ENCODE measurements at places on chromosomes 4 and X.

DNA sequence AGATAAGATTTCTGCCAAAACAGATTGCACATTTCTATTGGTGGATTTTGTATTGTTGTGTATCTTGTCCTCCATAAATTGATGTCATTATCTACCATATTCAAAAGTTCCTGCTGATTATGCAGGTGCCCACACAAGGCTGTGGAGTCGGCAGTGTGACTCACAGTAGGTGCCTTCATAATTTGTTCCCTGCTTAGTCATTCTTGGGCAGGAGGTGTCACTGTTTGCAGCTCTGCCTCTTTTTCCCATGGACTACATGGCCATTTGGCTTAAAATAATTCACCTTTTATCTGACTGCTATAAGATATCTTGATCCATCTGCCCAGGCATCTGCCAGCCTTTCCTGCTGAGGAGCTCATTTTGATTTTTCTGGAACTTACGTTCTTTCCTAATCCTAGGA, 33.6 kb upstream of the ENPEP start:
- DNase-seq, result no peak

DNA sequence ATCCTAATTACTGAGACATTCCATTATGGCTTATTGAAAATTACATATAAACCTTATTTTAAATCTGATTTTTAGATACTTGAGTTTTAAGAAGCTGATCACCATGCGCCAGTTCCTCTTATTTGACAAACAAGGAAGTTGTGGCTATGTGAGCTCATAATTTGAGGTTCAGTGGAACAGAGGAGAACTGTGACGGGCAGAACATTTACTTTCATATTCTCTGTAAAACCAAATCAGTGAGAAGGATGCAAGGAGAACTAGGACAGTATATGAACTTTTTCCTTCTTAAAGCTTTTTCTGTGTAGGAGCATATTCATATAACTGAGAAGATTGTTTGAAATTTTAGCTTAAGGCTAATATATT, 25.3 kb downstream of the STIM2 start:
- DNase-seq, result no peak

- no peak for DNase-seq
Observed at GRCh38 chr4:56575820-56576429, 70.3 kb downstream of the ARL9 start.

DNA sequence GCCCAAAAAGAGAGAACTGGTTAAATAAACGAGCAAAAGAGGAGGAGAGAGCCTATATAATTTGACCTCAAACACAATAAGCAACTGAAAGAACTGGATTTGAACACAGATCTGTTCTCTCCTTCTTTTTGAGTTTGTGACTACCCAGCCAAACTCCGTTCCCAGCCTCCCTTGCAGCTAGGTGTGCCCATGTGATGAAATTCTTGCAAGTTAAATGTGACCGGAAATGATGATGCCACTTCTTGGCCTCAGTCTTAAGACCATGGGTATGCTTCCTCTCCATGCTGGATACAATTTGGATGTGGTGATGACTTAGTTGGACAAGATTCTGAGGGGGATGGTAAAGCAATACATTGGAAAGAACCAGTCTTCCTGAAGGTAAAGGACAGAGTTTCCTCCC, 204.1 kb downstream of the PTTG2 start:
- no peak for DNase-seq

GRCh38 chrX:43978226-43978625, 5.0 kb upstream of the NDP start:
- no peak for DNase-seq

- DNase-seq, result no peak
Observed at GRCh38 chr4:7503559-7504249, 69.0 kb upstream of the PSAPL1 start.

- DNase-seq, result no peak
Observed at GRCh38 chr4:166400270-166400894, 527.3 kb downstream of the TLL1 start.

GRCh38 chr4:20319825-20320612, 68.3 kb downstream of the SLIT2 start:
- DNase-seq, result no peak

DNA sequence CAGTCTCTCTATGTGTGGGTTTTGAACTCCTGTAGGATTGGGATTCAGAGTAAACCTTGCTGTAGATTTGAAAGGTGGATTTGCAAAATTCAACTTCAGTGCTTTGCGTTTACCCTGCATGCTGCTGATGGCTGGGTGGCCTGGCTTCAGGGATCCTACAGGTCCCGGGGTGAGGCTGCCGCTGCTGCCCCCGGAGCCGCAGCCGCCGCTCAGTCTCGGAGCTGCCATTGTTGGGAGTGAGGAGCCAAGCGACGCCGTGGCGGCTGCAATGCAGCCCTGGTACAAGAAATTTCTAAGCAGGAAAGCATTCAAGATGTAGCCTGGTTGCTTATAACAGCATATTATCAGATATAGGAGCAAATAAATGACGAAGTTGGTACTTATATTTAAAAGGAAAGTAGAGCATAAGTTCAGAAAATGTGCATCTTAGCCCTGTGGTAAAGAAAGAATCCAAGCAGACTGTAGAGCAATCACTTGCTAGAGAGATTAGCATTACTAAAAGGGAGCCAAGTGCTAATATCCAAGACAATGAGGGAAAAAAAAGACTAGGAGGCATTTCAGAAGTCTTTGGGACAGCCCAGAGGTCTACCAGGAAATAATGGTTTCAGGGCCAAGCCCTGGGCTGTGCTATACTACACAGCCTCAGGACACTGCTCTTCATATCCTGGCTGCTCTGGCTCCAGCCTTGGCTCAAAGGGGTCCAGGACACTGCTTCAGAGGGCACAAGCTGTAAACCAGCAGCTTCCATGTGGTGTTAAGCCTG, 36.9 kb upstream of the CHIC1 start:
- no peak for DNase-seq

DNA sequence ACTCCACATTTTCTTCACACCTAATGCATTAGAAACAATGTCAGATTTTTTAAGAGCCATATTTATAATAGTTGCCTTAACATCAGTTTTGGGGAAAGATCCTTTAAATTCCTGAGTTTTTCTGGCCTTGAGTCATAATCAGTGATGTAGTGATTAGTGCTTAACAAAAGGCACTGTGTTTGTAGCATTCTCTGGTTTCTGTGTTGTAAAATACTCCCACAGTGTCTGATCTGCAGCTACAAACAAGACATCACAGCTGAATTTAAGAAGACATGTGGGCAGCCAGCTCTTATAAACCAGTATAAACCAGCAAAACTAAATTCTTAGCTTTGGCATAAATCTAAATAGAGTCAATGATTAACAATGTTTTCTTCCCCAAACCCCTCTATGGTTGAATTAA, 233.8 kb downstream of the FSTL5 start:
- no peak for DNase-seq

GRCh38 chr4:185421366-185422124, 4.2 kb downstream of the UFSP2 start:
- no peak for DNase-seq

DNA sequence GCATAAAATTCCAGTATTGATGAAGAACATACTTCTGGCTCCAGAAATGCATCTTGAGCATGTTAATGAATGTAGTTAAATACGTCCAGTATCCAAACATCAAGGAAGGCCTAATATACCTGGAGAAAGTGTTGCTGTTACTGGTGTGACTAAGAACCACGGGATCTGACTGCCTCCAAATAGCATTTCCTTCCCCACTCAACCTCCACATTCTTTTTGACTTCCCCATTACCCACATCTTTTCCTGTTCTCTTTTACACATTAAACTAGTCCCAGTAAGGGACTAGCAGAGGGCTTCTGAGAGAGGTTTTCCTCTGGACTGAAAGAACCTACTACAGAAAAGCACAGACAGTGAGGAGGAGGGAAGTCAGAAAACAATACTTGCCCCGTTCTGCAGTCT, 482.8 kb upstream of the HTR2C start:
- DNase-seq, result no peak

GRCh38 chrX:132876523-132877338, 81.7 kb downstream of the HS6ST2 start:
- no peak for DNase-seq

DNA sequence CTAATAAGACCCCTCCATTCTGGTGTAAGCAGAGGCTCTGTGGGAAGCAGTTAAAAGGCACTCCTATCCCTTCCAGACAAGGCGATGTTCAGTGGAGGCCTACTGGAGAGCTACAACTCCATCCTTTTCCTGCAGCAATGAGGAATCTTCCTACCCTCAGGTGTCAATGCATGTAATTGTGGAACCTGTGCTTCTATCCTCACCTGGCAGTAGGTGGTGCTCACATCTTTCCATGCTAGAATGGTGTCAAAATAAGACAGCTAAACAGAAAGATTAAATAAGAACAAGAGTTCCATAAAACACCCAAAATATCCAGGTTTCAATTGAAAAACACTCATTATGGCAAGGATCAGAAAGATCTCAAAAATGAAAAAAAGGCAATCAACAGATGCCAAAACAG, 224.6 kb downstream of the IL15 start:
- no peak for DNase-seq

DNA sequence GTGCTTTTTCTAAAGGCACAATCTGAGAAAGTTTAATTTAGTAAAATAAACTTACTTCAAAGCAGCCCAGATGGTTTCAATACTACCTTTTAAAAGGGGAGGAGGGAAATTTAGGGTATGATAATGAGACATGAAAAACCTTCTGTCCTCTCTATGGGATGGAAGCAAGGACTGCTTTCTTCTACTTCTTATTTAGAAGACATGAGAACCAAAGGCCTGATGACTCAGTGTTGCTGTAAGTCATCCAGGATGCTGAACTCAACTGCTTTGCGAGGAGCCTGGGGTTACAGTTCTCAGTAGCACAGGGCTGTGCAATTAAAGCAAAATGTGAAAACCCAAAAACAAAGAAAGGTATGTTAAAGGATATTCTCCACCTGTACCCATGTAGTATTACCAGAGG, 140.8 kb upstream of the EDNRA start:
- no peak for DNase-seq

DNA sequence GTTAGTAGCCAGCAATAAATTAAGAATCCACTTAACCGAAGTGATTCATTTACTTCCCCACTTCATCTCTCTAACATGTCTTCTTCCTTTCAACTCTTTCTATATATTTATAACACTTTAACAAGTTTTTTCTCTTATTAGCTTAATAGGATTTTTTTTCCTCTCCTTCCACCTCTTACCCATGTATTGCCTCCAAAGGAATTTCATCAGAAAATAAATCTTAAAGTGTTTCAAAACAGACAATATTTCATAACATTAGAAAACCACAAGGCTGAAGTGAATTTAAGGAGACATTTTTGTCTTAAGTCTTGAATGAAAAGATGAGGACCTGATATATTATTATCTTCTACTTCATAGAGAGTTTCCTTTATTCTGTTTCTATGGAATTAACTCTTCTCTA, 101.5 kb downstream of the PDGFC start:
- no peak for DNase-seq

DNA sequence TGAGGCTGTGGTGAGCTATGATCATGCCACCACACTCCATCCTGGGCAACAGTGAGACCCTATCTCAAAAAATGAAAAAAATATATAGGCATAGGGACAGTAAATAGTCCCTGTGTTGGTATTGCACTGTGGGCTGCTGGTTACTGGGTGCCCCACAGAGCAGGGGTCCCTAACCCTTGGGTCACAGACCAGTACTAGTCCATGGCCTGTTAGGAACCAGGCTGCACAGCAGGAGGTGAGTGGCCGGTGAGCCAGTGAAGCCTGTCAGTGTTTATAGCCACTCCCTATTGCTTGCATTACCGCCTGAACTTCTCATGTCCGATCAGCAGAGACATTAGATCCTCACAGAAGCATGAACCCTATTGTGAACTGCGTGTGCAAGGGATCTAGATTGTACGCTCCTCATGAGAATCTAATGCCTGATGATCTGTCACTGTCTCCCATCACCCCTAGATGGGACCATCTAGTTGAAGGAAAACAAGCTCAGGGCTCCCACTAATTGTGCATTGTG, 106.5 kb downstream of the TNIP2 start:
- no peak for DNase-seq

DNA sequence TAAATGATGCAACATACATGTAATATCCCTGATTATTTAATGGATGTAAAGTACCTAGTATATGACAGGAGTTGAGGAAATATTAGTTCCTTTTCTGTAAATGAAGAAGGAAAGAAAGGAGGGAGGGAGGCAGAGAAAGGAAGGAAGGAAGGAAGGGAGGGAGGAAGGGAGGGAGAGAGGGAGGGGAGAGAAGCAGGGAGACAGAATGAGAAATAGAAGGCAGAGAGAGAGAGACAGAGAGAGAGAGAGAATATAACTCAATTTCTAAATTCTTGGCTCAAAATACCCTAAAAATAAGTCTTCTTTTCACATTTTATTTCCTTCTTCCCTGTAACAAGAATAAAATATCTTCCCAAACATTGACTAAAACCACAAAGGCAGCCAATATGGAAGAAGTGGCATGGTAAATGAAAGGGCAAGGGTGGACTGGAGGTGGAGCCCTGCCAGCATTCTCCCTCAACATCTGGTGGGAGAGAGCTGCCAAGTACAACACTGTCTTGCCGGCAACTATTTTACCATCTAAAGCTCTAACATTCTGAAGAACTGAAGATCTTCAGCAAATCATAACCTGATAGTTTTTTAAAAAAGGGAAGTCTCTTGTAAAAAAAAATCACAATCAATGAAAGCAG, 245.1 kb downstream of the PPP3CA start:
- DNase-seq, result no peak
